ENCODE measurements at places on chromosomes 7 and 10.

DNA sequence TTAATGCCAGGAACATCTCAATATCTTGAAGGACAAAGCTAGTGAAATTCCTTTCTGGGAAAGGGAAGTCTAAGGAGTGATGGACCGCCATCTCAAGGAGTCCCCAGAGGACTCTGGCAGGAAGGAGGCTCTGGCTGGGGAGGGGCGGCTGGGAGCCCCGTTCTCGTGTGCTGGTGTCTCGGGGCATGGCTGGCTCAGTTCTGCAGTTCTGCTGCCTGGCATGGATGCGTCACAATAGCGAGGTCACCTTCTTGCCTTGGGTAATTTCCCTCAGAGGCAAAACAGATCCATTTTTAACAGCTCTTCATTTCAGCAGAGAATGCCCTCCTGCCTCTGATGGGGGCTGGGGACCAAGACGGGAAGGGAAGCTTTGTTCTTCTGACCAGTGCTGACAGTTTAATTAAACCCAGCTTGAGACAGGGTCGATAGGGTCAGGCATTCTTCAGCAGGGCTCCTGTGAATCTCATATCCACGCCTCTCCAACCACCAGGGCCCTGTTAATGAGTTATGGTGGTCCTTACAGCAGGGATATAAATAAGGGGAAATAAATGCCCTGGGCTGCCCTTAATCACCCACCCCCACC lies 35.7 kb downstream of the SLIT1 start:
- no peak for DNase-seq

DNA sequence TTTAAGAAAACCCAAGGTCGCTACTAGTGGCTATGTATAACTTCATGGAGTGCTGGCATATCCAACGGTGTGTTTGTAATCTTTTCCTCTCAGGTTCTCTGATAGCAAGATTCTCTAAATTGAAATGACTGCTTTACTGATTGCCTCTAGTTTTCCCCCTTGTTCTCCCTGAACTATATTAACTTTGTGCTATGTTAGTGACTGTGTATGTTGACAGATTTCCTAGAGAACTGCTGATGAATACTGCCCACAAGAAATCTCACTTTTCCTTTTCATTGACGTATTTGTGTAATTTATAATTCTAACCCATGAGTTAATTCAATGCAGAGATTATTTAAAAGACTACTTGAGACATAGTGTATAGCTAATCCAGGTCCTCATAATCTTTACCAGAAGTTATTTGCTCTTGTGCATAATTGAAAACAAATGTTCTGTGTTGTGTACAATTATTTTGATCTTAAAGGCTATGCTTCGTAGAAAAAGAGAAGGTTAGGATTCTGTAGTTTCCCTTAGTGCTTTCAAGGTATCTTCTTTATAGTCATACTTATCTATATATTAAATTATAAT lies 70.6 kb upstream of the GLCCI1 start:
- no peak for DNase-seq

GRCh38 chr7:45181286-45181960 lies 23.8 kb downstream of the RAMP3 start:
- DNase-seq: no peak

- no peak for DNase-seq
These were observed 331.7 kb downstream of the SORCS1 start for GRCh38 chr10:106832846-106833245.

- DNase-seq: no peak
These were observed 20.4 kb upstream of the FIGNL1 start for GRCh38 chr7:50470250-50471163.

DNA sequence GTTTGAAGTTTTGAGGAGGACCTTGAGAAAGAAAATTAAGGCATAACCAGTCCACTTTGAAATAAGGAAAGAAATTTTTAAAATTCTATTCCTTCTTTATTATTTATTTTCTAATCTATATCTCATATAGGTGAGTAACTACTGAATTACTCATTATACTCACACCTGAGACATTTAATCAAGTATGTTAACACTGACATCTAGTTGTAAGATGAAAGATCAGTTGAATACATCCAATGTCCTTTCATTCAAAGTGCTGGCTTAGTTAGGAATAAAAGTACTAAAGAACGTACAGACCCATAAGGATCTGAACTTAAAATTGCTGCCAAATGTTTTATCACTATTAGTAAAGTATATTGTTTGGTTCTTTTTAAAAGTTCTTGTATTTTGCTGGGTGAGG lies 23.5 kb downstream of the TRDMT1 start:
- DNase-seq: no peak

DNA sequence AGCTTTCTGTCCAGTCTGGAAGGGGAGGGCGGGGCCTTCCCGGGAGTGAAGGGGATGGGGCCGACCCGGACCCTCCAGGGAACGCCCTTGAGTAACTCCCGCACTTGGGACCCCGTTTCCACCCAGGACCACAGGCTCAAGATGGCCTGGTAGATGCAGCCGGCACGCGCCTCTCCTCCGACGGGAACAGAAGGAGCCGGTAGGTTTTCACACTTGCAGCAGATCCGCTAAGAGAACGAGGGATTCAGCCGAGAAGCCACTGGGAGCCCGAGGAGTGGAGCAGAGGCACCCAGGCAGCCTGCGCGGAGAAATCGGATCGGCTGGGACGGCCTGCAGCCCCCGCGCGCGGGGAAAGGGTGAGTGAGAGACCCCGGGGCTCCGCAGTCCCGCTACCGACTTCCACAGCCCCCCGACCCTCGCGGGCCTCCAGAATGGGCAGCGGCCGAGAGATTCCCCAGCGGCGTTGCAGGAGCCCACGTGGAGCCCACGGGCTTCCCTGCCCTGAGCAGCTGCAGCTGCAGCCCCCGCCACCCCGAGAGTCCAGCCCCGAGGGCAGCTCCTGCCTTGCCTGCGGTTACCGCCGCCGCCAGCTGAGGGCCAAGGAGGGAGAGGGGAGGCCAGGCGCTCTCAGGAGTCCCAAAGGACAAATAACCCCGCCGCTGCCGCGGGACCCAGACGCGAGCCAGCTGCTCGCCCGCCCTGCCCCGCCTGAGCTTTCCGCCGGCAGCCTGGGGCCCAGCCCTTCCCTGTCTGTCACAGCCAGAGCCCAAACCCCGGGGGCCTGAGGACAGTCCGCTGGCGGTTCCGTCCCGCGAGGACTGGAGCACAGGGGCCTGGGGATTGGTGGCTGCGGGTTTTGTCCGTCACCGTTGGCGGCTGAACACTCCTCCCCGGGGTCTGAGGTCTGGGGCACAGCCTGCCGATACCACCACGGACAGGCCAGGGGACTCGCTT lies 21.8 kb downstream of the IFT22 start:
- peak; percentile 13 for DNase-seq

DNA sequence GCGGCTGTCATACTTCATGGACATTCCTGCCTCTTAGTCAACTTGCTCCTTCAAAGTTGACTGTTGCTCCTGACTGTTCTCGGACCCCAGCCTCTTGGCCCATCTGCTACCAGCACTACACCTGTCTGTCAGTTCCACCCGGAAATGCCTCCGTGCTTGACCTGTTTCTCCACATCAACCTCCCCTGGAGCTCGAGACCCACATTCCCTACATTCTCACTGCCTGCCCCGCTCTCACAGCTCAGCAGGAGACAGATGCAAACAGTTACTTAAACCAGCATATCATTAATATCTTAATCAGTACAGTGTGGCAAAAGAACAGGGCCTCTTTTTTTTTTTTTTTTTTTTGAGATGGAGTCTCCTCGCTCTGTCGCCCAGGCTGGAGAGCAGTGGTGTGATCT lies 174.3 kb downstream of the NRP1 start:
- no peak for DNase-seq

DNA sequence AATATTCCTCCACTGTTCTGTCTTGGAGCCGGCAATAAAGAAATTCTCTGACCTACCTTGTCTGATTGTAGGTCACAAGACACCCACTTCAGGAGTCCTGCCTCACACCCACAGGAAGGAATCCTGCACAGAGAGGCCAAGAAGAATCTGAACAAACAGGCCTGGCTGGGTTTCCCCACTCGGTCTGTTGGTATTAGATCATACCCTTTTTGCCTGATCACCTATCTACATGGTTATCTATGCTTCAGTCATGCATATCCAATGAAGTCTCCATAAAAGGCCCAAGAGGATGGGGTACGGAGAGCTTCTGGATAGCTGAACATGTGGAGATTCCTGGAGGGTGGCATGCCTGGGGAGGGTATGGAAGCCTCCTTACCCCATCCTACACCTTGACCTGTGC lies 12.3 kb downstream of the OGDH start:
- no peak for DNase-seq

GRCh38 chr7:66413379-66414114 lies 208.4 kb downstream of the TPST1 start:
- DNase-seq: peak; percentile 93

DNA sequence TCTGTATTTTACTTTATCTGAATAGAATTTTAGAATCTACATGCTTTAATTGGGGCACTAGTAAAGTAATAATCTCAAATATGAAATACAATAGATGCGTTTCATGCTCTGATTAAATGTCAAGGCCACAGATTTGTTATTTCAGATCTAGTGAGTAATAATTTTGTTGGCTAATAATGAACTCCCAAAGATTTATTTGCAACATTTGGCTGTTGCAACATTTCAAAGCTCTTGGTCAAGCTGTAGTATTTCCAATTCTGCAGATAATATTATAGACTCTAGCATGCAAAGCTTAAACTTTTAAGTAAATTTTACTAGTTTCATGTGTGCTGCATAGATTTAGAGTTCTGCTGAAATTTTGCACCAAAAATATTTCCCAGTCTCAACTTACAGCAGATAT lies 16.7 kb downstream of the LRRN3 start:
- no peak for DNase-seq

DNA sequence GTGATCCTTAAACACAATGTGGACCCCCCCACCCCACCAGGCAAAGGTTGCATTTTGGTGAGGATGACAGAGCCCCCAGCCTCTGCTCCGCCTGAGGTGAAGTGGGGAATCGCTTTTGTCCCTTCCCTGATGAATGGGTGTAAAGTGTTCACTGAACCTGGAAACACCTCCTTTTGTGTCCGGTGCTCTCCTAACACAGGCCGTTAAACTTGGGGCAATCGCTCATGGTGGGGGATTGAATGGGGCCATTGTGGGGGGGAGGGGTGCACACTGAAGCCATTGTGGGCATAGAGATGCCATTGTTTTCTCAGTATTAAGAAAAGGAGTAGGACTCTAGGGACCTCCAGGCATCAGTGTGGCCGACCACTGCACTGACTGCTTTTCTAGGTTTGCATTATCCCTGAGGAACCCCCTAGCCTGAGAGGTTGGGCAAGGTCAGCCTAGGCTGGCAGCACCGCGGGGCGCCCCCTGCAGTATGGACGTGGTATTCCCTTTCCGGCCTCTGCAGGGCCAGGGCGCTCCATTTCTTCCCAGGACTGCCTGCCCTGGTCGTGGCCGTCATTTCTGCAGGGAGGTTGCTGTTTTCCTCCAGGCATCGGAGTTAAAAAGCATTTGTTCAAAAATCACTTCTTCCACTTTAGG lies 158.3 kb downstream of the TCF7L2 start:
- no peak for DNase-seq

DNA sequence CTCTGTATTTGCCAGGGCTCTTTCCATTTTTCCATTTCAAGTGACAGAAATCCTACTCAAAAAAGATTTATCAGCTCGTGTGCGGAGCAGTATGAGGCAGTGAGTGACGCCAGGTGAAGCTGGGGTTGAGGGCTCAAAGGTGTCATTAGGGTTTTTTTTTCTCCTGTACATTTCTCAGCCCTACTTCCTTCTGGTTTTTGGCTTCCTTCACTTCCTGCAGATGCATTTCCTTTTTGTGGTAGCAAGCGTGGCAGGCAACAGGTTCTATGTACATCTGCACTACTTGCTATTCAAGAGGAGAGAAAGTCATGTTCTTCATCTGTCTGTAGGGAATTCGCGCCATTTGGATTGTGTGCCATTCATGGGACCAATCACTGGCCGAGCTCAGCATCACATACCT lies 52.8 kb upstream of the AOAH start:
- DNase-seq: no peak

DNA sequence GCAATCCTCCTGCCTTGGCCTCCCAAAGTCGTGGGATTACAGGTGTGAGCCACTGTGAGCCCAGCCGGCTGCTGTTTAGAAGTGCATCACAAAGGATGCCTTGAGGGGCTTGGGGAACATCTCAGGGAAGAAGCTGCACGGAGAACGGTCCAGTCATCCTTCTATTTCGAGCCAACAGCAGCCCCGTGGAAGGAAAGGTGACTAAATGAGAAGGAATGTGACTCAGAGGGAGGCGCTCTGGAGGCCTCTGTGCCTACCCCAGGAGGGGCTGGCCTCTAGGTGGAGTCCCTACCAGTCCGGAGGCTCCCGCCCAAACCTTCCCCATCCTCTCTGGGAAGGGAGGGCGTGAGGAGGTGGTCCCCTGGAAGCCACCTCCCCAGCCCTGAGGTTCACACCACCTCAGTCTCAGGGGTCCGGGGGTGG lies 76.2 kb downstream of the CTBP2 start:
- peak; percentile 85 for DNase-seq

- DNase-seq: peak; percentile 29
These were observed 24.7 kb upstream of the DPYSL4 start for GRCh38 chr10:132162021-132162531.

DNA sequence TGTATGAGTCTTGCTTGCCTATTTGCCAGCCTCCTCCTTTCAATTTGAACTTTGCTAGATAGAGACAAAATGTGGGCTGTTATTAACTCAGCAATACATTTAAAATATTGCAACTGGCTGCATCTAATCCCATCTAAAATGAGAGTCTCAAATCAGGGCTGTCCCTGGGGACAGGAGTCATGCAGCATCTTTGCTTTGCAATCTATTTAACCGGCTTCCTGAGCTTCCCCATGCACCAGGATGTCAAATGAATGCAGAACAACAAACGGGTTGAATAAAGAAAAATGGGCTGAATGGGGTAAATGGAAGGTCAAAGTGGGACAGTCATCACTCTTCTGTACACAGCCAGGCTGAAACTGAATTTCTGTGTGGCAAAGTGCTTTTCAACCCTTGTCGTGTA lies 89.2 kb downstream of the AOAH start:
- DNase-seq: no peak

- no peak for DNase-seq
These were observed 13.1 kb upstream of the LRMDA start for GRCh38 chr10:75418293-75418692.
